ENCODE measurements at places on chromosomes 2 and 18. TPM values are rescaled to one million over a fixed set of nuclear protein-coding genes. Genes with fewer than 3 reads are reported as not detected.

The MROH2A gene
- not detected for total RNA-seq

The MATN3 gene
- 0.34 TPM for total RNA-seq

The SLC8A1 gene
- total RNA-seq: 7.2 TPM

The ALS2 gene
- total RNA-seq: 35.2 TPM

The FOXD4L1 gene
- total RNA-seq: under 0.01 TPM

The SPC25 gene
- not detected for total RNA-seq

The MC4R gene
- total RNA-seq: not detected

The NETO1 gene
- not detected for total RNA-seq

The ANKRD12 gene
- total RNA-seq: 18.1 TPM

The CACNB4 gene
- total RNA-seq: 0.43 TPM

The ASB18 gene
- total RNA-seq: not detected

The UGT1A3 gene
- not detected for total RNA-seq

The GDF7 gene
- total RNA-seq: under 0.01 TPM

The KIF1A gene
- total RNA-seq: not detected

The SPP2 gene
- not detected for total RNA-seq

The SLC25A52 gene
- total RNA-seq: under 0.01 TPM

The MREG gene
- total RNA-seq: 45.3 TPM

Measured in nasal cavity respiratory epithelium epithelial cell of viscerocranial mucosa (primary cell).